Esophagus squamous epithelium (tissue), 5 donors: ENCODE measurements at places on chromosomes 3 and 15. TPM values are rescaled to one million over a fixed set of nuclear protein-coding genes. Genes with fewer than 3 reads are reported as not detected.
A peak's percentile ranks its signal among the peaks of the same experiment; 100 is the strongest.

DNA sequence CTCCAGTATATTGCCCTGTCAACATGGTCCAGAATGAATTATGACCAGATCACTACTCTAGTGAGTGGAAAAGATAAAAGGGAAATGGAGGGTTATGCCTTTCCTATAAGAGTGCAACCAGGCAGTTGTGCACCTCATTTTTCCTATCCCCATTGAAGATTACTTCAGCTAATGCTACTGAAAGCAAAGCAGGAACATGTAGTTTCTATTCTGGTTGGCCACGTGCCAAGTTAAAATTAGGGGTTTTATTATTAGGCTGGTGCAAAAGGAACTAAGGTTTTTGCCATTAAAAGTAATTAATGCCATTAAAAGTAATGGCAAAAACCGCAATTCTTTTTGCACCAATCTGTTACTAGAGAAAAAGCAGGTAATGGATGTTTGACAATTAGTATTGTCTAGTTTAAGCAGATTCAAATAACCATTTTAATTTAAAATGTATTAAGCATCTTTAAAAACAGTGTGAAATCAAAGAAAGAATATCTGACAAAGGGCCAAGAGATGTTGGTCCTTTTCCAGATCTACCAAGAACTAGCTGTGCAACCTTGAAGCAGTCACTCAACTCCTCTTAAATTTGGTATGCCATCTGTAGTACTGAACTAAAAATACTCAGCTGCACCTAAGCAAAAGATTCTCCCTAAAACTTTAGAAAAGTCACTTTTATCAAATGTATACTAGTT lies 567.5 kb upstream of the CCDC54 start:
- no peak for DNase-seq
- no peaks in the 10 kb centered on the region for H3K4me1 ChIP-seq
- no peaks in the 10 kb centered on the region for H3K36me3 ChIP-seq
- H3K27ac ChIP-seq = no peak overlapping the region

DNA sequence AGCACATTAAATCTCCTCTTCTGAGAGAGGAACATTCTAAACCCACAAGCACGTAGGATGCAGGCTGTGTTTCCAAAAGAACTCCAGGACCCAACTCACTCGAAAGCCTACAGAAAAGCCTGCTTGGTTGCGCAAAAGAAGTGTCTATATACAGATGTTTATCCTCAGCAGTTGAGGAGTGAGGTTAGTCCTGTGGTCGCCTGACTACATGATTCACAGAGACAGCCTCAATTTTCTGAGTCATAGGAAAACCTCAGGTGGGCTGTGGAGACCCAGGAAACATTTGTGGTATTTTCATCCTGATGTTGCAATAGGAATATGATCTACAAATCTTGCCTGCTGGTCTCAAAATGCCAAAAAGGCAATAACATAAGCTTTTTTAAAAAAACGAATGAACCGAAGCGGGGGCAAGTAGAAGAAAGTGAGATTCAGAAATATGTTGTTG lies 183.8 kb upstream of the THRB start:
- DNase-seq = no peak
- H3K4me1 ChIP-seq = peaks cover 13% of the 10 kb centered on the region
- H3K27me3 ChIP-seq = no peaks in the 10 kb centered on the region
- no peak overlapping the region for H3K4me3 ChIP-seq
- H3K27ac ChIP-seq = no peak overlapping the region
- no peaks in the 10 kb centered on the region for H3K36me3 ChIP-seq

DNA sequence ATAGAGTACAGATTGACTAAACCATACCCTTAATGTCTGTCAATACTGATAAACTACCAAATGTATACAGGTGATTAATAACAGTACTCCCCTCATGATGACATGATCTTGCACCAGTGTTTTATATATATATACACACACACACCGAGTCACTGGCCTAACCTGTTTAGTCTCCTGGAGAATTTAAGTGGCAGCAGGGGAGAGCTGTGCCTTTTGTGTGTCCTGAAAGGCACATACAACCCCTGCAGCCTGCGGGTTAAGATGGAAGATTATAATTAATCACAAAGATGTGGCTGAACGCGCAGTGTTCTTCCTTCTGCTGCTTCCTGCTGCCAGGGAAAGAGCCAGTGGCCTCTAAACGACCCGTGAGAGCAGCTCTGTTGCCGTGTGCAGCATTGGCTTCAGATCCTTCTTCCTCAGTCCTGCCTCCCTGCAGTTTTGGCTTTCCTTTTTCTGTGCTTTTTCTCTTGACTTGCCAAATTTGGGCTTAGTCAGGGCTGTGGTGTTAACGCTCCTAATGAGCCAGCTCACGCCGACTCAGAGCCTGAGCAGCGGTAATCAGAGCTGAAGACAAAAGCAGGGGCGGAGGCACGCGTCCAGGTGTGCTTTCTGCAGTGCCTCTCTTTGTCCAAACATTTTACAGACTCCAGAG lies 42.5 kb upstream of the UBE3A start:
- peak overlapping the region; percentile 8 for H3K4me3 ChIP-seq
- peaks cover 19% of the 10 kb centered on the region for H3K4me1 ChIP-seq
- H3K36me3 ChIP-seq = no peaks in the 10 kb centered on the region
- H3K27ac ChIP-seq = peak overlapping the region; percentile 73
- no peak for DNase-seq

DNA sequence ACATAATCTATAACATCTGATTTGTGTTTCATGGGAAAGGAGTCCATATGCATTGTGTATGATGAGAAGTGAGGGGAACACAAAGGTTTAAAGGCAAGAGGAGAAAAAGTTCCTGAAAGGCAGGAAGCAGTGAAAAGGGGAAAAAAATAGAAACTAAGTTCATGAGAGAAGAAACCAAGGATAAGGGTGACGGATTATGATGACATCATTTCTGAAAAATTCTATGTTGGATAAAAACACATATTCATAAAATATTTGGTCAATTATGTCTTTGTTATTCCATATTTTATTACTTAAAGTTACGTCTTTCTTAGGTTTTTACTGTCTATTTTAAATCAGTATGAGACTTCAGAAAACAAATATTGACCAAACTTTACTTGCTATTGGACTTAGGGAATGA lies 48.6 kb upstream of the CP start:
- no peak overlapping the region for H3K27ac ChIP-seq
- H3K27me3 ChIP-seq = no peaks in the 10 kb centered on the region
- DNase-seq = no peak
- no peaks in the 10 kb centered on the region for H3K4me1 ChIP-seq
- H3K4me3 ChIP-seq = no peak overlapping the region

DNA sequence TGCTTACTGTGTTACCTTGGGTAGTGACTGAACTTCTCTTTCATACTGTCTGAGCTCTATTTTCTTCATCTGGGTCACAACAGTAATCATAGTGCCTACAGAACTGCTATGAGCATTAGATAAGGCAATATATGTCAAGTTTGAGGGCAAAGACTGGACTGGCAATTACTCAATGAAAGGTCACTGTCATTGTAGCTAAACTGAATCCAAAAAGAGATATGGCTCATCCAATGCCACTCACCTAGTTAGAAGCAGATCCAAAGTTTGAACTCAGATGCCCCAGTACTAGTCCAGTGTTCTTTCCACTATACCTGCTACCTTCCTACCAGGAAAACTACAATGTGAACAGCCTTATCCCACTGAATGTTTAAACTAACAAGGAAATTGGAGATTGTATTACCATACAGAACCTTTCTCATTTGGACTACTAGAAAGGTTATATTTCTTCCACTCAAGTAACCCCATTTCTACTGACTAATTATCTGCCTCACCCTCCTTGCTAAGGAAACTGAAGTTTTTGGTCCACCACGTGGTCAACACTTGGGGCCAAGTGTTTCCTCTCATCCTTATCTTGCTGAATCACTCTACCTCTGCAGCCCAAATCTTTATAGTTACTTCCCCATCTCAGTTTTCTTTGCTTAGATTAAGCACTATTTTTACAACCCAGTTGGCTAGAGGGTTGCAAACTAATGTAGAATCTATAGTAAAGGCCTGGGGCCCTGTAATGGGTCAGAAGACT lies 202.3 kb upstream of the LPP start:
- no peak for DNase-seq
- H3K27ac ChIP-seq = no peak overlapping the region
- no peaks in the 10 kb centered on the region for H3K36me3 ChIP-seq
- H3K4me1 ChIP-seq = peaks cover 12% of the 10 kb centered on the region

DNA sequence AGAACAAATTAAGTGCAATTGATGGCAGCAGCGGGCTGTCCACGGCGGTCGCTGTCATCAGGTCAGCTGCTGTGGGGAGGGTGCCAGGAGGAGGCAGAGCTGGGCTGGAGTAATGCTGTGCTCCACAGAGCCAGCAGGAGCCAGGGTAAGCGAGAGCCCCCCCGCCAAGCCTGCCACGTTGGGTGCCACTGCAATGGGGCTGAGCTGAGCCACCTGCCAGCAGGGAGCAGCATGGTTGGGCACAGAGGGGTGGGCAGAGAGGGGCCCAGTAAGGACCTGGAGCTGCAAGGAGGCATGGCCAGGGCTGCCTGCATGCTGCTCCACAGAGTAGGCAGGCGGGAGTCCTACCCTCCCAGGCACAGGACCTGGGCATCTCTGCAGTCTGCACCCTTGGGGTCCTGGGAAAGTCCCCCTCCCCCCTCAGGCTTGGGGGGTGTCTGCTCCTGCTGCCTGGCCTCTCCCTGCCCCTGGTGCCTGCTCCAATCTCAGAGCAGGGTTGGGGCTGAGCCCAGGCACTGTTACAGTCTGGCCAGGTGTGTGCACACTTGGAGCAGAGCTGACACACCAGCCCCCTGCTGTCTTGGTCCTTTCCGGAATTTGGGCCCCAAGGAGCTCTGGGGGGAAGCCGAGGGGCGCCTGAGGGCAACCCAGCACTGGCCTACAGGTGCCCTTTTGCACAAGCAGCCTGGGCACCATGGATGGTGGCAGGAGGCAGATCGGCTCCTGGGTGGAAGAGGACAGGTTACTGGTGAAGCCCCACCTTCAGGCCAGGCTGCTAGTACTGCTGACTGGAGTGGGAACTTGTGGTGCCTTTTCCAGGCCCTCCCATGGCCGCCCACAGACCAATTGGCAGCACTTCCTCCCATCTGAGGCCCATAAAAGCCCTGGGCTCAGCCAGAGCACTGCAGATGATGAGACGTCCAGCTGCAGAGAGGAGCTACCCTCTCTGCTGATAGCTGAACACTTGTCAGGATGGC lies 8.5 kb upstream of the PIAS1 start:
- H3K4me3 ChIP-seq = no peak overlapping the region
- no peaks in the 10 kb centered on the region for H3K36me3 ChIP-seq
- peaks cover 7% of the 10 kb centered on the region for H3K4me1 ChIP-seq
- no peaks in the 10 kb centered on the region for H3K27me3 ChIP-seq
- H3K27ac ChIP-seq = no peak overlapping the region
- DNase-seq = no peak

DNA sequence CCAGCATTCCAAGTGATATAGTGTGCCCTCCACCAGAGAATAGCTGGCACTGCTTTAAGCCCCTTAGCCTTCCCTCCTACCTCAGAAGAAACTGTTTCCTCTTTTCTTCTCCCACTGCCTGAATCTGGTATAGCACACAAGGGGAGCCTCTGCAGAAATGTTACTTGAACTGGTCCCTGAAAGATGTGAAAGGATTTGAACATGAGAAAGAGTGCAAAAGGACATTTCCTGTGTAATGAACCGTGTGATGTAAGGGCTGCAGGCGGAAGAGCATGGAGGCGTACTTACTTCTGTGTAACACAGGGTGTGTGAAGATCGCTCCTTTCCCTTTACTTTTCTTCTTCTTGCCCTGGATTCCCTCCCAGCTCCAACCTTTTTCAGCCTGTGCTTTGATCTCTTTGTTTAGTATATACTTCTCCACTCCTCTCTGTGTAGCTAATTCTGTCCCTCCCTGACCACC lies 8.4 kb downstream of the TMOD3 start:
- H3K27me3 ChIP-seq = no peaks in the 10 kb centered on the region
- no peak overlapping the region for H3K27ac ChIP-seq
- no peak overlapping the region for H3K4me3 ChIP-seq
- no peak for DNase-seq

GRCh38 chr3:106326941-106327695 lies 458.3 kb upstream of the CBLB start:
- DNase-seq = no peak
- H3K4me1 ChIP-seq = no peaks in the 10 kb centered on the region
- no peak overlapping the region for H3K27ac ChIP-seq
- H3K27me3 ChIP-seq = no peaks in the 10 kb centered on the region

DNA sequence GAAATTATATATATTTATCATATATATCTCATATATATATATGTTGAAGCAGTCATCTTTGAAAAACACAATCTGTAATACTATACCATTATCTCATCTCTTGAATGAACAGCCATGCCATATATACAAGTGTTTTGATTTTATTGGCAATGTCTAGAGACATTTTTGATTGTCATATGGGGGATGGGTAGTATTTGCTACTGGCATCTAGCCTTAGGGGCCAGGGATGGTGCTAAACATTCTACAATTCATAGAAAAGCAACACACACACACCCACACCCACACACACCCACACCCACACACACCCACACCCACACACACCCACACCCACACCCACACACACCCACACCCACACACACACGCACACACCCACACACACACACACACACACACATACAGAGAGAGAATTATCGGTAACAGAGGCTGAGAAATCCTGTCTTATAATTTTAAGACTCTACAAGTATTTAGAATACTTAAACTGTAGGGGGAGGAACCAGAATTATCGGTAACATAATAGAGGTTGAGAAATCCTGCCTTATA lies 11.1 kb upstream of the PIK3R4 start:
- H3K4me3 ChIP-seq = no peak overlapping the region
- DNase-seq = no peak
- H3K27ac ChIP-seq = no peak overlapping the region

DNA sequence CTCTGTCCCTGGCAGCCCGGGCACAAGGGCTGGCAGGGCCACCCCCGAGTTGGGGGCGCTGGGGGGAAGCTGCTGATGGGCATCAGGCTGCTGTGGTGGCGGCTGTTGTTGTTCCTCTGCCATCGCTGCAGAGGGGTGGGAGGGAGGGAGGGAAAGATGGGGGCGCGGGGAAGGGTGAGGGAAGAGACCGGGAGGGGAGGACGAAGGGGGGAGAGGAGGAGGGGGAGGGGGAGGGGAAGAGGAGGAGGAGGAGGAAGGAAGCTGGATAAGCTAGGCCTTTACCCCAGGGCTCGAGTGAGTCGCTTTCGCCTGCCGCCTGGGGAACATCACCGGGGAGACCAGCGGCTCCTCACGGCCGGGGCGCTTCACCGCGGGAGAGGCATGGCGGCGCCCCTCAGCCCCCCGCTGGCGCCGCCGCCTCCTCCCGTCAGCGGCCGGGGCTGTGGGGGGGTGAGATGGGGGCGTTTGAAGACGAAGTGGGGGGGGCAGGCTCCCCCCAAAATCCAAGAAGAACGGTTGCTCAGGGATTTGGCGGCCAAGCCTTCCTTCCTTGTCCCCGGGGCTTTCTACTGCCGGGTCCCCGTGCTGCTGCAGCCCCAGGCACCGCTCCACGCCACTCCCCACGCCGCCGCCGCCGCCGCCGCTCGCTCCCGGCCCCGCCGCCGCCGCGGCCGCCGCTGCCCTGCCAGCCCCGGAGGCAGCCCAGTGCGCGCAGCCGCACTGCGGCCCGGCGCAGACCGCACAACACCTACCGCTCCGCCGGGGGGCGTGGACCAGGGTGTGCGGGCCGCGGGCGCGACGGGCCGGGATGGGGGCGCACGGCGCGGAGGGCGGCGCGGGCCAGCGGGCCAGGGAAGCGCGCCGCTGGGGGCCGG lies at the start of gene RFX7:
Gene RFX7, minus strand, starts transcription at position 717 of the 875 bp plus-strand sequence. Its CDS starts 594 bp downstream, at position 123.
- H3K36me3 ChIP-seq = no peaks in the 10 kb centered on the region
- no peaks in the 10 kb centered on the region for H3K27me3 ChIP-seq
- no peak for DNase-seq
- H3K4me1 ChIP-seq = peaks cover 10% of the 10 kb centered on the region
- H3K4me3 ChIP-seq = peak within 1 kb of the TSS; percentile 89
- peak within 1 kb of the TSS; percentile 97 for H3K27ac ChIP-seq

GALNT15 gene
- 117 TPM for total RNA-seq
